ENCODE measurements at places on chromosomes 3 and 15. TPM values are rescaled to one million over a fixed set of nuclear protein-coding genes. Genes with fewer than 3 reads are reported as not detected.
A peak's percentile ranks its signal among the peaks of the same experiment; 100 is the strongest.

- no peaks in the 10 kb centered on the region for H3K27me3 ChIP-seq
- H3K36me3 ChIP-seq: no peaks in the 10 kb centered on the region
- H3K4me3 ChIP-seq: no peak overlapping the region
- peak; percentile 100 for DNase-seq
These were observed 96.1 kb upstream of the CHD2 start for GRCh38 chr15:92803852-92804609.

The TFRC gene
- 76.1 TPM for total RNA-seq

DNA sequence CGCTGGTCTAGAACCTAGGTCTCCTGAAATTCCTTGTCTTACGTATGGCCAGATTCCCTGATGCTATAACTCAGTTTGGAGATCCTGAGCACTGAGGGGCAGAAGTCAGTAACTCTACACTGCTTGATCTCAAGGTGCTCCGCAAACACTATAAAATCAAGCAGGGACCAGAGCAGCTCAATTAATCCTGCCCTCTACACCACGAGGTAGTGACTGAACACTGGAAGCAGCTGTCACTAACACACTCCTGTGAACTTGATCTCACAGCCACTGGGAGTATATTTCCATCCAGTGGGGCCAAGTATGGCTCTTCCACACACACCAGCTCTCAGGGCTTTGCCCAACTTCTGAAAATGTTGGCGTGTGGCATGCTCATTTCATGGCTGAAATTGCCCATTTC lies 51.0 kb downstream of the EDEM1 start:
- no peak for DNase-seq
- H3K36me3 ChIP-seq: no peaks in the 10 kb centered on the region
- H3K27ac ChIP-seq: no peak overlapping the region
- H3K27me3 ChIP-seq: no peaks in the 10 kb centered on the region

DNA sequence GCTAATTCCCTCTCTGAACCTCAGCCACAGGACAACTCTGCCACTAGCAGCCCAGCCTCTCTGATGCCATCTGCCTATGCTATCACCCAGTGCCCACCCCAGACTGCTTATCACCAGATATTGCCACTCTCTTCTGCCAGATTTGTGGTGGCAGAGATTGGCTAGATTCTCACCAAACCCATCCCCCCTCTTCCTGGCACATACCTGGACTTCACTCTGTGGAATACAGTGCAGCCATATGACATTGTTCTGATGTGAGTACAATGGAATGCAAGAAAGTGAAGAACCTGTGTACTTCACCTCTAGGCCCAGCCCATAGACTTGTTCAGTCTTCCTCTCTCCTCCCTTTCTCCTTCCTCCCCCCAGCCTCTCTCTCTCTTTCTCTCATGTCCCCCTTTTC lies 46.9 kb upstream of the NTRK3 start:
- H3K27ac ChIP-seq: no peak overlapping the region
- no peaks in the 10 kb centered on the region for H3K36me3 ChIP-seq
- DNase-seq: no peak
- H3K27me3 ChIP-seq: peaks cover 70% of the 10 kb centered on the region

GRCh38 chr3:60102154-60102553 lies 1052.3 kb upstream of the CFAP20DC start:
- DNase-seq: no peak
- H3K27me3 ChIP-seq: no peaks in the 10 kb centered on the region
- no peaks in the 10 kb centered on the region for H3K36me3 ChIP-seq
- no peak overlapping the region for H3K27ac ChIP-seq
- peaks cover 32% of the 10 kb centered on the region for H3K4me1 ChIP-seq

DNA sequence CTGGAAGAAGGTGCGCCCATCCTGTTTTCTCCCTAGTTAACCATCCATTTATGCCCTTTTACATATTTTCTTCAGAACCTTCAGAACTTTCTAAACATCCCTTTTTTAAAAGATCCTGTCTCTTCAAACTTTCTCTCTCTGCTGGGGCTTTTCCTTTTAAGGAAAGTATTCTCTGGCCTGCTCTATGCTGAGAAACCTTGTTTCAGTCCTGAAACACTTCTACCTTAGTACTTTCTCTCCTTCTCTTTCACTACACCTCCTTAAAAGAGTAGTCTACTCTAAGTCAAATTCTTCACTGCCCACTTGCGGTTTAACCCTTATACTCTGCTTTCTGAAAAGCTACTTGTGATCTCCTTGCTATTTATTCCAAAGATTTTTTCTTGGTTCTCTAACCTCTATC lies 65.6 kb upstream of the SLC12A8 start:
- H3K4me1 ChIP-seq: peaks cover 5% of the 10 kb centered on the region
- H3K27me3 ChIP-seq: no peaks in the 10 kb centered on the region
- no peak overlapping the region for H3K4me3 ChIP-seq
- H3K36me3 ChIP-seq: no peaks in the 10 kb centered on the region
- no peak for DNase-seq

GRCh38 chr3:83514130-83514914 lies 1444.5 kb upstream of the CADM2 start:
- DNase-seq: no peak
- H3K4me3 ChIP-seq: no peak overlapping the region
- H3K36me3 ChIP-seq: no peaks in the 10 kb centered on the region
- no peaks in the 10 kb centered on the region for H3K4me1 ChIP-seq
- H3K27me3 ChIP-seq: no peaks in the 10 kb centered on the region
- no peak overlapping the region for H3K27ac ChIP-seq

GRCh38 chr3:188000361-188000861 lies 153.5 kb upstream of the LPP start:
- no peak overlapping the region for H3K27ac ChIP-seq
- no peak for DNase-seq
- no peaks in the 10 kb centered on the region for H3K36me3 ChIP-seq
- no peaks in the 10 kb centered on the region for H3K4me1 ChIP-seq
- H3K27me3 ChIP-seq: no peaks in the 10 kb centered on the region
- H3K4me3 ChIP-seq: no peak overlapping the region

The FAM3D gene
- total RNA-seq: 1.5 TPM

GRCh38 chr15:41476416-41477048 lies 17.1 kb upstream of the ITPKA start:
- no peak overlapping the region for H3K4me3 ChIP-seq
- H3K27ac ChIP-seq: no peak overlapping the region
- peaks cover 79% of the 10 kb centered on the region for H3K36me3 ChIP-seq
- H3K4me1 ChIP-seq: no peaks in the 10 kb centered on the region
- no peaks in the 10 kb centered on the region for H3K27me3 ChIP-seq
- peak; percentile 77 for DNase-seq

The P2RY14 gene
- total RNA-seq: 0.56 TPM

The FILIP1L gene
- total RNA-seq: 0.45 TPM

The MOBP gene
- not detected for total RNA-seq

DNA sequence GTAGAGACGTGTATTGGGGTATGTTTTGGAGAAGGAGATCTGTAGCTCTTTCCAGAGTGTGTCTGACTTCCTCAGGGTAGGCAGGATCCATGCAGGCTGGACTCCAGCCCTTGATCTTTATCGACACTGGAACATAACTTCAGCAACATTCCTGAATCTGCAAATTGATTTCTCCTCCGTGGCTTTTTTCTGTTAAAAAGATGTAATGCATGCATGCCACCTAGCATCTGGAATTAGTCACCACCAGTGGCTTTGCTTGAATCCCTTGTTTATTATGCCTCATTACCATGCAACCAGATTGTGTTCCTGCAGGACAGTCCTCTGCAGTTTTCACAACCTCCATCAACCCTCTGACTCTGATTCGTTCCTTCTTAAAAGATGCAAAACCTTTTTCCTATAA lies 86.1 kb downstream of the CCNL1 start:
- H3K36me3 ChIP-seq: no peaks in the 10 kb centered on the region
- H3K27me3 ChIP-seq: no peaks in the 10 kb centered on the region
- DNase-seq: no peak

DNA sequence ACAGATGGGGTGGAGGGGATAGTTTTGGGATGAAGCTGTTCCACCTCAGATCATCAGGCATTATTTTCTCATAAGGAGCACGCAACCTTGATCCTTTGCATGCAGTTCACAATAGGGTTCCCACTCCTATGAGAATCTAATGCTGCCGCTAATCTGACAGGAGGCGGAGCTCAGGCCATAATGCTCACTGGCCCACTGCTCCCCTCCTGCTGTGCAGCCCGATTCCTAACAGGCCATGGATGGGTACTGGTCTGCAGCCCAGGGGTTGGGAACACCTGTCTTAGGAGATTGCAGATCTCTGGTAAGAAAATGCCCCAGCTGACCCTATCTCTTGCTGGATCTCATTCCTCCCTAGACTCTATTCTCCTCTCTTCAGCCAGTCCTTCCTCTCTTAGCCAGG lies 6.8 kb downstream of the CSTA start:
- H3K27ac ChIP-seq: no peak overlapping the region
- H3K4me1 ChIP-seq: no peaks in the 10 kb centered on the region
- H3K4me3 ChIP-seq: no peak overlapping the region
- no peaks in the 10 kb centered on the region for H3K36me3 ChIP-seq

GRCh38 chr15:33396475-33396874 lies 85.7 kb downstream of the RYR3 start:
- DNase-seq: no peak
- peaks cover 23% of the 10 kb centered on the region for H3K4me1 ChIP-seq
- no peaks in the 10 kb centered on the region for H3K27me3 ChIP-seq
- no peak overlapping the region for H3K4me3 ChIP-seq
- peak overlapping the region; percentile 56 for H3K27ac ChIP-seq

GRCh38 chr3:119726909-119727308 lies 24.1 kb downstream of the CFAP91 start:
- H3K36me3 ChIP-seq: no peaks in the 10 kb centered on the region
- no peaks in the 10 kb centered on the region for H3K4me1 ChIP-seq
- no peaks in the 10 kb centered on the region for H3K27me3 ChIP-seq
- DNase-seq: no peak
- no peak overlapping the region for H3K4me3 ChIP-seq

The MYZAP gene
- 143 TPM for total RNA-seq

DNA sequence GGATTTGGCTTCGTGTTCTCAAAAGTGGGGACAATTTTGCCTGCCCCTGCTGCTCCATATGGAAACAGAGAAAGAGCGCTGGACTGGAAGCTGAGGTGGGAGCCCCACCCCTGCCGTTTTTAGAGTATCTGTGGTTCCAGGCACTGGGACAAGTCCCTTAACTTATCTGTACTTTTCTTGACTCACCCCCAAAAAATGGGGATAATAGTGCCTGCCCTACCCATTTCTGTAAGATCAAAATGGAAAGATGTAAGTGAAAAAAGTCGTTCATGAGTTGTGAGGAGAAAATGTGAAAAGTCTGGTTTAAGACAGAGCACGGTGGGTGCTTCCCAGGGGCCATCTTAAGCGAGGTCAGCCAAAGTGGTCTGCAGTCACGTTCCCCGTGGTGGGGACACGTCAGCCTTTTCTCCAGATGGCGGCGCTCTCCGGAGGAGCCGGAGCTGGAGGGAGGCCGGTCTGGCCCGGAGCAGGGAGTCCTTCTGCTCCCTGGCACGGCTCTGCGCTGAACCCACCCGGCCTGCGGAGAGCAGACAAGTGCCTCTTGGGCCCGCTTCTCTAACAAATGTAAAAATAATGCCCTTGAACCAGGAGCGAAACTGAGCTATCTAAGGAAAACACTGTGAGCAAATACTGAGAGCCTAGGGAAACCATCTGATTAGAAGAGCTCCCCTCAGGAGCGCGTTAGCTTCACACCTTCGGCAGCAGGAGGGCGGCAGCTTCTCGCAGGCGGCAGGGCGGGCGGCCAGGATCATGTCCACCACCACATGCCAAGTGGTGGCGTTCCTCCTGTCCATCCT lies at the start of gene CLDN18:
Gene CLDN18 (plus strand): TSS at position 690 of the 797 bp plus-strand sequence. CDS start 61 bp downstream, at position 751.
- peak; percentile 58 for DNase-seq
- peak within 1 kb of the TSS; percentile 82 for H3K27ac ChIP-seq
- H3K27me3 ChIP-seq: no peaks in the 10 kb centered on the region
- H3K4me3 ChIP-seq: no peak within 1 kb of the TSS

DNA sequence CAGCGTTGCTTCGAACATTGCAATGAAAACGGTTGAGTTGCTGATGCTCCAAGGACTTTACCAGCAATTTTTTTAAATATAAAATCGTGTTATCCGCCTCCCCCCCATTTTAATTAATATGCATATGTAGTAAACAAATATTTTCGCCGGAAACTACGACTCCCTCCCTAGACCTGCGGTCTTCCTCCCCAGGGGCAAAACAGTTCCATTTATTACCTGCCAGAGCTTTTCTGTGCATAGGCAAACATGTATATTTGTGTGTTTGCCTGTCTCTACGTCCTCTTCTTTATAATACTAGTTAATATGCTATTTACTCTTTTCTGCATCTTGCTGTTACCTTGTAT lies 593 bp upstream of the RSL24D1 start:
- H3K4me1 ChIP-seq: peaks cover 6% of the 10 kb centered on the region
- peak overlapping the region; percentile 91 for H3K27ac ChIP-seq
- H3K4me3 ChIP-seq: peak overlapping the region; percentile 61
- H3K36me3 ChIP-seq: peaks cover 3% of the 10 kb centered on the region

DNA sequence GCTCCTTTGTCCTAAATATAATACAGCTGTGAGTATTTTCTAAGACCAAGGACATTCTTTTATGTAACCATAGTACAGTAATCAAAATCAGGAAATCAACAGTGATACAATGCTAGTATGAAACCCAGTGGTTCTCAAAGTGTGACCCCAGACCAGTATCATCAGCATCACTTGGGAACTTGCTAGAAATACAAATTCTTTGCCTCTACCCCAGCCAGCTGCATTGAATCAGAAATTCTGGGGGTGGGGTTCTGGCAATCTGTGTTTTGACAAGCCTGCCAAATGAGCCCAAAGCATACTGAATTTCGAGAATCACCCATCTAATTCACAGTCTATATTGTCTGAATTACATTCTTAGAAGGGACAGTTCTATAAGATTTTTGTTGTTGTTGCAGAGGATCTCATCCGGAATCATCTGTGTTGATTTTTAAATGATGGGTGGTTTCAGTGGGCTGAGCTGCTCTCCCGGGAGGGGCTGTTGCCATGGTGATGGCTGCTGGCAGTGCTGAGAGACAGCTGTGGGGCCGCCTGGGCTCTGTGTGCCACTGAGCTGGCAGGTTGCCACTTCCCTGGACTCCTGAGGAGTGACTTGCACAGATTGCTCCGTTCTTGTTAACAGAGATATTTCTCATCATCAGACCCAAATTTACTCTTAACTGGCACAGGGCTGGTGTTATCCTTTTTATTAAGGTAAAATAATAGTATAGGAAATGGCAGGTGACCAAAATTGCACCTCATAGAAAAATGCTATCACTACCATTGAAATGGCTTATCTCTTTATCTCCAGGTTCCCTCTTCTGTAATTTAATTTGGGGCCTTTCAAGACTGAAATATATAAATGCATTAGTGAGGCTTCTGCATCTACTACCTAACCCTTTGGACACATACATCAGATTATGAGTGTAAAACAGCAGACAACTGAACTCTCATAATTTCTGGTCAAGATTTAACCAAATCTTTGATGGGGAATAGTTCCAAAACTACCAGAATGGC lies 56.5 kb downstream of the NEK11 start:
- no peak overlapping the region for H3K27ac ChIP-seq
- no peaks in the 10 kb centered on the region for H3K27me3 ChIP-seq
- H3K4me1 ChIP-seq: no peaks in the 10 kb centered on the region
- H3K36me3 ChIP-seq: no peaks in the 10 kb centered on the region

The PLS1 gene
- total RNA-seq: 5.0 TPM

The CCDC51 gene
- 18.6 TPM for total RNA-seq

- DNase-seq: no peak
- peaks cover 5% of the 10 kb centered on the region for H3K4me1 ChIP-seq
- no peaks in the 10 kb centered on the region for H3K36me3 ChIP-seq
- no peak overlapping the region for H3K4me3 ChIP-seq
- no peaks in the 10 kb centered on the region for H3K27me3 ChIP-seq
These were observed 91.9 kb upstream of the SNRPA1 start for GRCh38 chr15:101386967-101387366.
